ENCODE measurements at places on chromosomes 6 and 20. TPM values are rescaled to one million over a fixed set of nuclear protein-coding genes. Genes with fewer than 3 reads are reported as not detected.

GRCh38 chr20:7146552-7147219 is 379.2 kb downstream of the BMP2 start:
- H3K27ac ChIP-seq, result no peak overlapping the region
- no peak for DNase-seq
- H3K27me3 ChIP-seq, result no peaks in the 10 kb centered on the region
- no peaks in the 10 kb centered on the region for H3K36me3 ChIP-seq

- H3K4me3 ChIP-seq, result no peak overlapping the region
- H3K36me3 ChIP-seq, result no peaks in the 10 kb centered on the region
- no peaks in the 10 kb centered on the region for H3K27me3 ChIP-seq
- no peak overlapping the region for H3K27ac ChIP-seq
- no peak for DNase-seq
Measured at GRCh38 chr6:38495922-38496635, 143.7 kb downstream of the BTBD9 start.

DLL1 gene
- 3.5 TPM for total RNA-seq

POFUT1 gene
- 25.9 TPM for total RNA-seq

GRCh38 chr6:35484921-35485392 is 11.9 kb downstream of the TEAD3 start:
- no peaks in the 10 kb centered on the region for H3K27me3 ChIP-seq
- H3K4me1 ChIP-seq, result peaks cover 17% of the 10 kb centered on the region
- peak overlapping the region; percentile 64 for H3K27ac ChIP-seq
- peak; percentile 75 for DNase-seq
- peaks cover 9% of the 10 kb centered on the region for H3K36me3 ChIP-seq

GRCh38 chr6:159357211-159357915 is 188.2 kb downstream of the FNDC1 start:
- no peak overlapping the region for H3K4me3 ChIP-seq
- DNase-seq, result no peak
- no peaks in the 10 kb centered on the region for H3K36me3 ChIP-seq
- H3K27me3 ChIP-seq, result no peaks in the 10 kb centered on the region

C20orf144 gene
- total RNA-seq, result not detected

GRCh38 chr6:127813699-127814027 is 87.2 kb downstream of the THEMIS start:
- no peak overlapping the region for H3K27ac ChIP-seq
- H3K4me3 ChIP-seq, result no peak overlapping the region
- DNase-seq, result no peak
- no peaks in the 10 kb centered on the region for H3K27me3 ChIP-seq
- H3K4me1 ChIP-seq, result no peaks in the 10 kb centered on the region

GRCh38 chr20:37389844-37390275 is 43.9 kb downstream of the SRC start:
- H3K4me1 ChIP-seq, result no peaks in the 10 kb centered on the region
- H3K27me3 ChIP-seq, result no peaks in the 10 kb centered on the region
- H3K4me3 ChIP-seq, result no peak overlapping the region
- peak; percentile 62 for DNase-seq

DNA sequence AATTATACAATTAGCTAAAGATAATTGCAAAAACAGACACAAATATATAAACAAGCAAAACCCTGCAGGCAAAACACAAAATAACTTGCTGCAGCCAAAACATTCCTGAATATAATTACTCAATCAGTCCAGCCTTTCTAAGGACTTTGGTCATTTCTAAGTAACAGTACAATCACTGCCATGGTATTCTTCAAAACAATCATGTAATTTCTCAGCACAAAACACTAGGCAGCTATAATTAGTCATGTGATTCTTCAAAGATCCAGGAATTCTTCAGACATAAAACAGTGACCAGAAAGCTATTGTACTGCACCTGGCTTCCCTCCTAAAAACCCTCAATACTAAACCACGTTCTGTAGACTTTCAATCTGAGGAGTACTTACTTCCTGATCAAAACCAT is 881.1 kb downstream of the EPHA7 start:
- H3K27ac ChIP-seq, result no peak overlapping the region
- H3K4me1 ChIP-seq, result no peaks in the 10 kb centered on the region
- DNase-seq, result no peak
- H3K27me3 ChIP-seq, result no peaks in the 10 kb centered on the region
- H3K36me3 ChIP-seq, result no peaks in the 10 kb centered on the region
- H3K4me3 ChIP-seq, result no peak overlapping the region

DNA sequence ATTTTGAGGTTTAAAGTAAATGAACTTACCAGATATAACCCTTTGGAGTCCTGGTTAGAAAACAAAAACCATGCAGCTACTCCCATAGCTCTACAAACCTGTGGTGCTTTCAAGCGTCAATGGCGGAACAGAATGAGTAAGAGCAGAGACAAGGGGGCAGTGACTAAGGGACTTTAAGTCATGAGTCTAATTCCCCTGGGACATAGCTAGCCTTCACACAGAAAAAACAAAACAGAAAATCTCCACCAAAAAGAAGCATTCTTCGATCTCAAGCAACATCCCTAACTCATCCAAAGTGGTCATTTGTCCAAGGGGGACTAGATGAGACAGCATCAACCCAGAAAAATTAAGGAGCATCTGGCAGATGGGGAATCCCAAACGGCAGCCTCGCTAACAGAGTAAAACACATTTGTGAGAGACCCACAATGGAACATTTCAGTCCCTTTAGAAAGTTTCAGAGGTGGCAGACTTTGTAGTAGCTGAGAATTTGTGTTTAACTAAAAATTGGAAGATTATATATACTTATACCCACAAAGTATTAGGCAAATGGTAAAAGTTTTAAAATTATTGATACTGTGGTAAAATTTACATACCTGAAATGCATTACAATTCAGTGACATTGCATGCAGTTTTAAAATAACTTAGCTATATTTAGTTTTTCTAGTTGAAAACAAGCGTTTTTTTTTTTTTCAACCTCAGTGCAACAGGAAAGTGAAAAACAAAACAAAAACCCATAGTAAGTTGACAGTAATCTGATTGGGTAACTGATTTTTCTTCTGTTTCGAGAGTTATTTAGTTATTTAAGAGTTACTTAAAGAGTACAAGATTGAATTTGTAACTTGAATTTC is 67.5 kb downstream of the KCNQ5 start:
- no peak overlapping the region for H3K4me3 ChIP-seq
- no peak for DNase-seq
- no peaks in the 10 kb centered on the region for H3K27me3 ChIP-seq
- H3K4me1 ChIP-seq, result no peaks in the 10 kb centered on the region

METTL24 gene
- 1.3 TPM for total RNA-seq

JAG1 gene
- total RNA-seq, result 20.8 TPM

Measured in endodermal cell (in vitro differentiated cells).